H1 (cell line): ENCODE measurements at places on chromosomes 3 and 15. TPM values are rescaled to one million over a fixed set of nuclear protein-coding genes. Genes with fewer than 3 reads are reported as not detected.

Gene BNIP2
- 11.8 and 17.5 TPM in 2 replicates for polyA plus RNA-seq

Gene LINGO1
- 114 and 166 TPM in 2 replicates for polyA plus RNA-seq

Gene CIP2A
- polyA plus RNA-seq, result 11.2 and 11.9 TPM in 2 replicates

Gene PLCB2
- polyA plus RNA-seq, result 7.2 and 11.3 TPM in 2 replicates

Gene IMPG2
- polyA plus RNA-seq, result 0.02 and 0.03 TPM in 2 replicates

Gene CKMT1B
- polyA plus RNA-seq, result 91.3 and 111 TPM in 2 replicates

Gene INSYN1
- polyA plus RNA-seq, result 7.2 and 11.6 TPM in 2 replicates

Gene SNX22
- 4.9 and 7.5 TPM in 2 replicates for polyA plus RNA-seq

- no peaks in the 10 kb centered on the region for H3K27me3 ChIP-seq
- no peak overlapping the region for H3K27ac ChIP-seq
- DNase-seq, result no peak
- no peaks in the 10 kb centered on the region; the same call in 1 of the 2 replicates for H3K4me1 ChIP-seq
Measured at GRCh38 chr3:38739931-38740330, 76.1 kb downstream of the SCN10A start.

- H3K4me1 ChIP-seq, result no peaks in the 10 kb centered on the region
Measured at GRCh38 chr15:58465866-58466517, 34.2 kb downstream of the LIPC start.

GRCh38 chr15:73517566-73517965, 74.6 kb downstream of the REC114 start:
- no peaks in the 10 kb centered on the region for H3K27me3 ChIP-seq
- H3K4me3 ChIP-seq, result no peak overlapping the region
- no peak for DNase-seq
- H3K27ac ChIP-seq, result no peak overlapping the region

DNA sequence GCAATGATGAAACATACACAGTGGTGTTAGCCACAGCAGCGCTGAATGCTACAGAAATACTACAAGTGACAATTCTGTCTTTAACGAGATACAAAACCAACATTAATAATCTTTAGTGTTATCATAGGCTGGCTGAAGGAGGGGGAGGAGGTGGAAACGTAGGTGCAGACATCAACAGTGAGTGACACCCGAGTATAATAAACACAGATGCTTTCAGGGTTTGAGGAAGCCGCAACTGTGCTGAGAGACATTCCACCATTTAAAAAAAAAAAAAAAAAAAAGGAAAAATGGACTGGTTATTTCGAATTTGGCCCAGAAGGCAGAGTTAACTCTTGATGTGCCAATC, 4.3 kb upstream of the IGDCC3 start:
- no peaks in the 10 kb centered on the region for H3K36me3 ChIP-seq
- DNase-seq, result no peak
- H3K27me3 ChIP-seq, result peaks cover 8% of the 10 kb centered on the region; the same call in 1 of the 2 replicates
- no peak overlapping the region for H3K4me3 ChIP-seq

DNA sequence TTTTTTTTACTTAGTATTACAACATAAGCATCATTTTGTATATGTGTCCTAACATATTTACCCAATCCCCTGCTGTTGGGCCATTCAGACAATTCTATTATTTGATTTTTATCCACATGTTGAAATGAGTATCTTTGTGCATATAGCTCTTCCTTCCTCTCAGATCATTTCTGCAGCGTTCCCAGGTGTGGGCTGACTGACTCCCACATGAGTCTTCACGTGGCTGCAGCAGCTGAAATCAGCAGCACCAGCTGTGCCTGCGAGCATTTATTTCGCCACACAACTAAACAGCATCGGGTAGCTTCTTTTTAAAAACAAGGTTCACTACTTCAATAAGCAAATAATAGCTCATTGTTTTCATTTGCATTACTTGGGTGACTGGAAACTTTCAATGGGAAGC, 44.5 kb upstream of the PDE8A start:
- no peaks in the 10 kb centered on the region for H3K27me3 ChIP-seq
- no peak overlapping the region for H3K4me3 ChIP-seq

- H3K36me3 ChIP-seq, result no peaks in the 10 kb centered on the region
- H3K4me3 ChIP-seq, result no peak overlapping the region
- no peak for DNase-seq
- no peaks in the 10 kb centered on the region for H3K27me3 ChIP-seq
Measured at GRCh38 chr3:150384296-150385212, 23.5 kb upstream of the TSC22D2 start.

DNA sequence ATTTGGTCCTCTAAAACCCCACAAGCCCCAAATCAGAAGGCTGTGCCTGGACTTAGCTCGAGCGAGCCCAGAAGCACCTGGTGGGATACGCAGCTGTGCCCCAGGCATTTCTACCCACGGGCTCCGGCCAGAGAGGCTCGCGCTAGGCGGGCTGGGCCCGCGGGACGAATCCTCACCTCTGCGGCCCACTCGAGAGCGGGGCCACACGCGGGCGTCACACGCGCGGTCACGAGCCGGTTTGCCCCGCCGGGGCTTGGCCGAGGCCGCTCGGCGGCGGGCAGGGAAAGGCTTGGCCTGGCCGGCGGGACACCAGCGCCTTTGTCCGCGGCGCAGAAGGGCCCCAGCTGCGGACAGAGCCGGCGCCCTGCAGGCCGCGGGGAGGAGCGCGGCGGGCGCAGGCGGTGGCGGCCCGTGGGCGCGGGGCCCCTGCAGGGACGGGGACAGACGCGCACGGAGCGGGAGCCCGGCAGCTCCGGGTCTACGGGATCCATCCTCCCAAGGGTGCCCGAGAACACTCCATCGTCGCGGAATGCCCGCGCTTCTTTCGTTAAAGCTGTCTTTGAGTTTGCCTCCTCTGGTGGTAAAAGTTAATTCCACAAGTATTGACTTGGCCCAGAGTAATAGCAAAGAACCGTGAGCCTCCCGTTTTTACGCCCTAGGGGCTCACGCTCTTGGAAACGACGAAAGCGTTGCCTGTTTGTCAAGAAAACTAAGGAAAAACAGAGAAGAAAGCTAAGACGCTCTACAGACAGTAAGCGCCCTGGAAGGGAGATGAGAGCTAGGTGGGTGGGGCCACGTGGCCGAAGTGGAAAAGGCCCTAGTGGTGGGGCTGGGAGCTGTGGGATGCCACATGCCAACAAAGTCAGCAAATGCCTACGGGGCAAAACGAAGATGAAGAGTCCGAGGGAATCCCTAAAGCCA, 26.4 kb downstream of the TYRO3 start:
- H3K36me3 ChIP-seq, result no peaks in the 10 kb centered on the region
- H3K4me3 ChIP-seq, result peak overlapping the region; percentile 11
- H3K27me3 ChIP-seq, result no peaks in the 10 kb centered on the region
- DNase-seq, result no peak

- no peaks in the 10 kb centered on the region for H3K36me3 ChIP-seq
- H3K4me1 ChIP-seq, result peaks cover 6% of the 10 kb centered on the region
- no peak overlapping the region for H3K27ac ChIP-seq
- H3K4me3 ChIP-seq, result no peak overlapping the region
- DNase-seq, result no peak
Measured at GRCh38 chr15:80837006-80837405, 57.8 kb downstream of the CEMIP start.

GRCh38 chr15:53808058-53808706, 48.7 kb upstream of the WDR72 start:
- no peak overlapping the region for H3K27ac ChIP-seq
- no peak overlapping the region for H3K4me3 ChIP-seq
- no peaks in the 10 kb centered on the region for H3K36me3 ChIP-seq
- no peaks in the 10 kb centered on the region for H3K4me1 ChIP-seq

GRCh38 chr3:120622870-120623726, 27.0 kb downstream of the NDUFB4 start:
- no peak for DNase-seq
- H3K4me1 ChIP-seq, result no peaks in the 10 kb centered on the region
- no peaks in the 10 kb centered on the region for H3K27me3 ChIP-seq
- no peaks in the 10 kb centered on the region for H3K36me3 ChIP-seq
- H3K27ac ChIP-seq, result no peak overlapping the region

GRCh38 chr3:190558316-190558715, 44.4 kb downstream of the IL1RAP start:
- no peak overlapping the region for H3K4me3 ChIP-seq
- H3K27me3 ChIP-seq, result no peaks in the 10 kb centered on the region
- H3K36me3 ChIP-seq, result no peaks in the 10 kb centered on the region
- H3K27ac ChIP-seq, result no peak overlapping the region
- 0 out of 2 replicates have a peak, but pooled peaks cover 2% of the 10 kb centered on the region for H3K4me1 ChIP-seq
- DNase-seq, result no peak

DNA sequence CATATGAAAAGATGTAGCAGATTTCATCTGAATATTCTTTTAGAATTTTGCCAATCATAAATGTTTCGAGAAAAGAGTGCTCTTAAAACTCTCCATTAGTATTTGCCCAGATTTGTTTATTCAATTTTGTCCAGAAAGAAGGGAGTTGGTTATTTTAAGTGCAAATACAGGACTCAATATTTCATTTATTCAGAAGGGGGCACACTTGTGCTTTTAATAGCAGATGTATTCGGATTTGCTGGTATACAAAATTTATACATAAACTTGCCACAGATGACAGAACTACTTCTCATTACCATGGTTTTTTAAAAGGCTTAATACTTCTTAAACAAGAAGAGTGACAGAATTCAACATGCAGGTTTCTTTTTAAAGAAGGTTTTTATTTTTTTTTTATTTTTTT, 69.8 kb upstream of the GRM7 start:
- no peaks in the 10 kb centered on the region; the same call in 1 of the 2 replicates for H3K4me1 ChIP-seq
- H3K36me3 ChIP-seq, result no peaks in the 10 kb centered on the region
- H3K4me3 ChIP-seq, result no peak overlapping the region
- H3K27me3 ChIP-seq, result no peaks in the 10 kb centered on the region

GRCh38 chr3:43074901-43075689, 30.8 kb downstream of the POMGNT2 start:
- no peak overlapping the region for H3K4me3 ChIP-seq
- no peaks in the 10 kb centered on the region for H3K27me3 ChIP-seq
- no peak overlapping the region for H3K27ac ChIP-seq
- no peak for DNase-seq

- H3K4me1 ChIP-seq, result no peaks in the 10 kb centered on the region
- no peak for DNase-seq
- no peak overlapping the region for H3K4me3 ChIP-seq
- H3K27me3 ChIP-seq, result peaks cover 2% of the 10 kb centered on the region
- no peaks in the 10 kb centered on the region for H3K36me3 ChIP-seq
- no peak overlapping the region for H3K27ac ChIP-seq
Measured at GRCh38 chr15:94225616-94226015, 5.7 kb upstream of the MCTP2 start.

DNA sequence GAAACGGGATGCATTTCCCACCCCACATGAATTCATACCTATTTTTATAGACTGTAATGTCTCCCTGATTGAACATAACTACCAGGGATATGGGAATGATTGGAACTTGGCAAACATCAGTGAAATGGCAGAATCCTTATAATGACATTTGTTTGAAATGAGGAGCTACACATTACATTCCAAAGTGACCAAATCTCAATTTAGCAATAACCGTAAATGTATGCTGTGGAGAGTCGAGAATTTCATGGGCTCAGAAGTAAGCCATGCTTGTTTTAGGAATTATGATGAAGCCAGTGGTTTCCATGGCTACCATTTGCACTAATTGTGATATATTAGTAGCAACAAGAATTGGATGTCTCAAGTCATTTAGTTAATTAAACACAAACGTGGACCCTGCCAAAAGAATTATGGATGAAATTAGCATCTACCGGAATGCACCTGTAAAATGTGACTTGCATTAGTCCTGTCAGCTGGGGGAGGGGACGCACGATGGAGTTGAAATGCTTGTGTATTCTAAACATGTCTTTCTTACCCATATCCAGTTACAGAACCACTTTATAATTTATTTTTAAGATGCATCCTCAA, 760.2 kb downstream of the GRM7 start:
- no peaks in the 10 kb centered on the region for H3K36me3 ChIP-seq
- no peak for DNase-seq
- H3K4me1 ChIP-seq, result no peaks in the 10 kb centered on the region
- H3K4me3 ChIP-seq, result no peak overlapping the region
- no peak overlapping the region for H3K27ac ChIP-seq

DNA sequence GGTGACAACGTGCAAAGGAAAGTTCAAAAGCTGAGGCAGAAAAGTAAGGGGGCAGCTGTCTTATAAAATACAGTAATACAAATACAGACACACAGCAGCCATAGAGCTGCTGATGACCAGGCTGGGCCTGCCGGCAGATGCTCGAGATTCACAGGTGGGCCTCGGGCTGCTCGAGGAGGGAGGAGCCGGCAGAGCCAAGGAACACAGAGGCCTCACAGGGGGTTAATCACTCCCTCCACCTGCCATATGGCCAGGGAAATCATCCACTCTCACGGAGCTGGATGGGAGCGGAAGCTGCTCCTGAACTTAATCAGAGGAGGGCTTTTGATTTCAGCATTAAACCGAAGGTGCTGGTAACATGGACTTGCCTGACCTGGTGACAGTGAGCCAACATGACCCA, 29.6 kb upstream of the MGLL start:
- peak; percentile 53 for DNase-seq
- no peaks in the 10 kb centered on the region for H3K27me3 ChIP-seq
- H3K27ac ChIP-seq, result no peak overlapping the region
- no peak overlapping the region for H3K4me3 ChIP-seq
- no peaks in the 10 kb centered on the region for H3K36me3 ChIP-seq
- no peaks in the 10 kb centered on the region for H3K4me1 ChIP-seq

GRCh38 chr3:158711886-158712285, 20.4 kb downstream of the RARRES1 start:
- no peaks in the 10 kb centered on the region for H3K27me3 ChIP-seq
- DNase-seq, result no peak

DNA sequence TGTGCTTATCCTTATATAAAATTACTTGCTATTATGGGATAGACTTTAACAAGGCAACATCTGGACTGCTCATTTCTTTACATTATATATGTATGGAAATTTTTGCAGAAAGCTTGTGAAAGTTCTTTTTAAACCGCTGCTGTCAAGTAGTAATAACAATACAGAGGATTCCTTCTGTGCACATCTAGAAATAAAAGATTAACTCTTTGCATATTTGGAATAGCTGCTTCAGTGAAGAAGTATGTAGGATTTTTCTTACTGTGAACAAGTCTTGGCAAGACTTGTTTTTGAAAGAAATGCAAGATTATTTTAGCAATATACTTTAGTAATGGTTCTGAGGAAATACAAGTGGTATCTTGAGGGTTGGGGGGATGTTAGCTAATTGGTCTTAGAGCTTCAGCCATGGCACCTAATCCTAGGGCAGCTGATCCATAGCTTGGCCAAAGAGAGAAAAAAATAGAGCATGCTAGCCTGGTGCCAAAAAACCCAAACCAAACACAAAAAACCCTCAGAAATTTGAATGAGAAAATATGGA, 4.3 kb downstream of the PRKCI start:
- no peaks in the 10 kb centered on the region for H3K27me3 ChIP-seq
- no peak overlapping the region for H3K4me3 ChIP-seq
- no peak overlapping the region for H3K27ac ChIP-seq
- DNase-seq, result no peak
- H3K4me1 ChIP-seq, result no peaks in the 10 kb centered on the region; the same call in 1 of the 2 replicates

- no peak for DNase-seq
- no peaks in the 10 kb centered on the region for H3K4me1 ChIP-seq
- no peak overlapping the region for H3K27ac ChIP-seq
- H3K27me3 ChIP-seq, result no peaks in the 10 kb centered on the region
- no peaks in the 10 kb centered on the region for H3K36me3 ChIP-seq
- H3K4me3 ChIP-seq, result no peak overlapping the region
Measured at GRCh38 chr3:182911782-182912111, 68.6 kb downstream of the DCUN1D1 start.

- no peak for DNase-seq
- H3K36me3 ChIP-seq, result no peaks in the 10 kb centered on the region
- no peaks in the 10 kb centered on the region for H3K4me1 ChIP-seq
- H3K27me3 ChIP-seq, result no peaks in the 10 kb centered on the region
- no peak overlapping the region for H3K4me3 ChIP-seq
- no peak overlapping the region for H3K27ac ChIP-seq
Measured at GRCh38 chr3:111727843-111728565, 131.1 kb upstream of the PHLDB2 start.

GRCh38 chr3:125163739-125164601, 48.6 kb downstream of the SLC12A8 start:
- H3K4me1 ChIP-seq, result no peaks in the 10 kb centered on the region; the same call in 1 of the 2 replicates
- no peak overlapping the region for H3K4me3 ChIP-seq
- H3K27ac ChIP-seq, result no peak overlapping the region
